ENCODE measurements at places on chromosomes 1 and 21.

GRCh38 chr1:115142616-115143015 lies 53.3 kb upstream of the TSPAN2 start:
- no peak for DNase-seq

DNA sequence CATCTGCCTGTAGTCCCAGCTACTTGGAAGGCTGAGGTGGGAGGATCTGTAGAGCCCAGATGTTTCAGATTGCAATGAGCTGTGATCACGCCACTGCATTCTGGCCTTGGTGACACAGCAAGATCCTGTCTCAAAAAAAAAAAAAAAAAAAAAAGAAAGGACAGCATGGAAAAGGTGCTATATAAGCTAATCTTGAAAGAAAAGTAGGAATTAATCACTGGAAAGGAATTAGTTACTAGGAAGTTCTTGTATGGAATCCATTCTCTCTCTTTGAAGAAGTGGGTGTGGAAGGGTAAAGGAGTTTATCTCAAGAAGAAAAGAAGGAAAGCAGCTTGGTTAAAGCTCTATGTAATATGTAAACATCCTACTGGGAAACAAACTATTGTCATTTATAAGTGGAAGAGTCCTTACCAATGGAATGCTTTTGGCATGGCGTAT lies 339.2 kb downstream of the DPYD start:
- no peak for DNase-seq

GRCh38 chr1:245807306-245807705 lies 652.5 kb downstream of the KIF26B start:
- no peak for DNase-seq

DNA sequence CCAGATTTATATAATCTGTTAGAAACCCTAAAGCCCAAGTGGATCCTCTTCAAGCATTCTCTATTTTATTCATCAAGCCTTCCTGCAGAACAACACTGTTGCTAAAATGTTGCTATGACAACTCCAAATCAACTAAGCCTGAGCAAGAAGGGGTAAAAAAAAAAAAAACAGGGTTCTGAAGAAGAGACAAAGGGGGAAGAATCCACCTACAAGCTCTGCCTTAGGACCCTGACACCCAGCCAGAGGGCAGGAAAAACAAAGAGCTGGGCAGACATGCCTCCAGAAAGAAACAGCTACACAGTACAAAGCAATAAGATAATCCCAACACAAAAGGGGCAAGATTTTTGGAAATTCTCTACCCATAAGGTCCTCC lies 1.3 kb downstream of the USF1 start:
- no peak for DNase-seq

DNA sequence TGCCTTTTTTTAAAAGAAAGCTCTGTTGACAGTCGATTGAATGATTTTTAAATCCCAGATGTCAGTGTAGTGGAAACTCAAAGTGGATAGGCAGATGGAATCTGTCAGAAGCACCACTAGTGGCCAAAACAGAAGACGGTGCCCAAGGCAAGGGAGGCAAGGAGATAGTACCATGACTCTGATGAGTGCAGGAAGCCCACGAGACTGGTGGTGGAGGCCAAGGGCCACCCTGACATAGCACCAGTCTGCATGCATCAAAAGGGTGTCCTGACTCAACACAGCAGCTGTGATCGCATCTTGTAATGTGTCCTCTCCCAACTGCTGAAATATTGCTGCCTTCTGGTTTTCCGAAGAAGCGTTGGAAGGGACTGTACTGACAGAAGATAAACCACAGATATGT lies 124.1 kb upstream of the PAPPA2 start:
- DNase-seq: no peak

GRCh38 chr1:154751690-154752089 lies 118.4 kb downstream of the KCNN3 start:
- no peak for DNase-seq

DNA sequence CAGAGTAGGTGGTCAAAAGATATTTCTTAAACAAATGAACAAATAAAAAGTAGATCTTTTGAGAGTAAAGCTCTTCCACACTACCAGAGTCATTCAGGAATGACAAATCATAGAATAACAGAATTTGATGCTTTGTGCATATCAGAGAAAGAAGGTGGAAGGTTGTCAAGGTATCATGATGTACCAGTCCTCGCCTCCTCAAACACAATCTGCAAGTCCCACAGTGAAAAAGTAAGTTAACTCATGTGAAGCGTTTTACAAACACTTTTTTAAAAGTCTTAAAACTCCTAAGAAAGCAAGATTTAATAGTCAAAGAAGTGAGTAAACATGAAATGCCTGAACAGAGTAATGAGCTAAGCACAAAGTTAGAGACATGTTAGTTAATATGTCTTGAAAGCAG lies 2.5 kb upstream of the RGS4 start:
- DNase-seq: no peak

GRCh38 chr1:117821774-117822482 lies 107.5 kb downstream of the GDAP2 start:
- no peak for DNase-seq

DNA sequence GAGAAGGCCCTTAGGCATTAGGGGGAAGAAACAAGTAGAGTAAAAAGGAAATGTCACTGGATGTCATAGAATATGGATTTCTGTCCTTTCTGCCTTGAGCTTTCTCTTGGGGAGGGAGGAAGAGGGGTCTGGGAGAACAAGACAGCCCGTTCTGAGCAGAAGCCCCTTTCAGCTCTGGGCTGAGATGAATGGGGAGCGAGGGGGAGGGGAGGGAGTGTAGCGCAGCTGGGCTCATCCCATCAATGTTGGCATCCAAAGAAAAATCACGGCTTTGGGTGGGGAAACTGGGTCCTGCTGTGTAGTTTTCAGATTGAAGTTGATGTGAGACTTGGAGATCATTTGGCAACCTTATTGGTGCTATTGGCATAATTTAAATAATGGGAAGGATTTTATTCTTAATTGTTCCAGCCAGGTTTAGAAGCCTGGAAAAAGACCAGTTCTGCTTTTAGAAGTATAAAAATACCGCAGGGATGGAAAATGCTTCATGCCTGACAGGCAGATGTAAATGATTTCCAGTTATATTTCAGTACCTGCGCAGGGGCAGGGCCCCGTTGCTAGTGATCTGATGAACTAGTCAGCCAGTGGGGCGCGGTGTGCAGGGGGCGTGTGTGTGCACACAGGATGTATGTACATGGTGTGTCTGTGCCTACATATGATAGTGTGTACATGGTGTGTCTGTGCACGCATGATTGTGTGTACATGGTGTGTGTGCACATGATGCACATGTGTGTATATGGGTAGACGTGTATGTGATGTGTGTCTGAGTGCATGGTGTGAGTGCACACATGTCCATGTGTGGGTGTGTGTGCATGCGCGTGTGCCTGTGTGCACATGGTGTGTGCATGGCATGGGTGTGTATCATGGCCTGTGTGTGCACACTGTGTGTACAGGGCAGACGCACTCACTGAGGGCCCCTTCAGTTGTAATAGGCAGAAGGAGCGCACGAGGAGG lies 36.0 kb downstream of the ABCG1 start:
- DNase-seq: no peak

GRCh38 chr21:28959367-28960099 lies 33.1 kb downstream of the LTN1 start:
- no peak for DNase-seq

DNA sequence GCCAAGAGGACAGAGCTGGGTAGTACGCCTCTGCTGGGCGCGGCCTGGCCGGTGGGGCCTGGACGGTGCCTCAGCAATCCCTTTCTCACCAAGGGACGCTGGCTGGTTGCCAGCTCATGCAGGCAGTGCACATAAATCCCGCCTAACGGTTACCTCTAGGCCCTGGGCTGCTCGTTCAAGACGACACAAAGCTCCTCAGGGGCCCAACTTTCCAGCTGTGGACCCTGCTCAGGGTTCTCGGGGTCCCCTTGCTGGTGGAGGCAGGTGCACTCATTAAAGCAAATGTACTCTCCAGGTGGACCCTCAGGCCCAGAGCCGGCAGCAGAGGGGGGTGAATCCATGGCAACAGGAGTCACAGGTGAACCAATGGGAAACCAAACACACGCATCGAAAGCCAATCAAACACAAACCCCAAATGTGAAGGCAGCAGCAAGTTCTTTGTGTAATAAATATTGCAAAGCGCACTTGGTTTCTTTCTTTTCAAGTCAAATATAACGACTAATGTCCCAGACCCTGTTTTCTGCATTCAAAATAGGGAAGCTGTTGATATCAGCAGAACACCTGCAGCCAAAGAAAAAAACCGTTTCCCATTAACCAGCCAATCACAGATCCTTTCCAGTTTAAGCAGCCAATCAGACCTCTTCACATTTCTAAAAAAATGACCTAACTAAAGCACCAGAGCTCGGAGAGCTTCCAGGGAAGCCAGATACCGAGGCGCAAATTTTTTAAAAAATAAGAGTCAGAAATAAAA lies 26.1 kb upstream of the CLSTN1 start:
- DNase-seq: no peak

- no peak for DNase-seq
These were observed 36.8 kb upstream of the RUNX3 start for GRCh38 chr1:24966724-24967346.

DNA sequence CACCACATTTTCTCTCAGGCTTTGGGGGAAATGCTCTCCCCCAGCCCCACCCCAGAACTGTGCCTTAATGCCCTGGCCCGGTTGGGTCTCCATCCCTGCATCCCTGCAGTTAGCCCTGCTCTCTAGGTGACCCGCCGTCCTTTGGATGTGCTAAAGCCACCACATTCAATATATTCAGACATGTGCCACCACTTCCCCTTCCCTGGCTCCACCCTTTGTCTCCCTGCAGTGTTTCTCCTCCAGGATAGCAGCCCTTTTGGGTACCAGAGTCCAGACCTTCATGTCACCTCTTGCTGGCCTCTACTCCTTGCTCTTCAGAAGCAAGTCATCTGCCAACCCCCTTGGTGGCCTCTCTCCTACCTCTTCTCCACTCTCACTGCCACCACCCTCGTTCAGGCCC lies 41.8 kb downstream of the RUNX1 start:
- DNase-seq: no peak

- DNase-seq: no peak
These were observed 72.7 kb downstream of the TRABD2B start for GRCh38 chr1:47924270-47925048.

- DNase-seq: no peak
These were observed 572.1 kb downstream of the DPYD start for GRCh38 chr1:97348599-97349265.

DNA sequence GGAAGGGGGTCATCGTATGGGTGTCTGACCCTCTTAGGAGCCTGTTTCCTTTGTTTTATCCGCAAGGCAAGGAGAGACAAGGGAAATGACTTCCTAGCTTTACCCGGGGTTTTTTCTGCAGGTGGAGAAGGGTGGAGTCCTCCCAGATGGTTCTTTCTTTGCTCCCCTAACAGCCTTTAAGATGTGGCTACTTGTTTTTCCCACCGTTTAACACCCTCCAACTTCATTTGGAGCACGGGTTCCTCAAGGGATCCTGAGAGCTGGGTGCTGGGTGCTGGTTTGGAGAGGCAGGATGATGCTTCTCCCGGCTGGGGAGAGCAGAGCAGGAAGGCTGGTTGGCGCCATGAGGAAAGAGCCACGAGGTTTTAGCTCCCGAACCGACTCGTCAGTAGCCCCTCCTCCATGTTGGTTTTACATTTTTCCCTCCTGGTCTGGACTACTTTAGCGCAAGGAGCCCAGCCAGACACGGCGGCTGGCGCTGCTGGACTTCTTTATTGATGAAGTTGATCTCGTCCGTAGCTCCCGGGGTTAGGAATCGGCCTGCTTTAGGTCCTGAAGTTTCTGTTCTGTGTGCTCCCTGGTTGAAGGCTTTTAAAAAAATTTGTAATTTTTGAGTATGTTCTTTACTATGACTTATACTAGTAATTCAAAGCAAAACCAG lies 1.4 kb downstream of the UCK2 start:
- DNase-seq: peak; percentile 40

- DNase-seq: no peak
These were observed 221.4 kb downstream of the BACH1 start for GRCh38 chr21:29520171-29520570.

- DNase-seq: no peak
These were observed 689.5 kb upstream of the NCAM2 start for GRCh38 chr21:20308586-20309315.

DNA sequence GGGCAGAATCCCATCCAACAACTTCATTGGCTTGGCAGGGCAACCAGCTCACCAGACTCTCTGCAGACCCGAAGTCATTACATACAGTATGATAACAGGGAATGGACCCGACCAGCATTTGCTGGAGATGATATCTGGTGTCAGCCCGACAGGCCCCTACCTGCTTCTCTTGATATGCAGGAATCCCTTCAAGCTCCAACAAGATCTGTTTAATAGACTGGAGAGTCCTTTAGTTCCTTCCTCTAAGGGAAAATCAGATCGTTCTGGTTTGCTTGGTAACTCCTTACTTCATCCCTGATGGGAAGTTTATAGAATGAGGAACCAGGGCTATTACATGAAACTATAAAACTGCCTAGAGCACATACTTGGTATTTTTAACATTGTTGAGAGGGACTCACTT lies 61.2 kb downstream of the EDARADD start:
- peak; percentile 41 for DNase-seq

- no peak for DNase-seq
These were observed 315.7 kb downstream of the TPR start for GRCh38 chr1:186059311-186059710.

DNA sequence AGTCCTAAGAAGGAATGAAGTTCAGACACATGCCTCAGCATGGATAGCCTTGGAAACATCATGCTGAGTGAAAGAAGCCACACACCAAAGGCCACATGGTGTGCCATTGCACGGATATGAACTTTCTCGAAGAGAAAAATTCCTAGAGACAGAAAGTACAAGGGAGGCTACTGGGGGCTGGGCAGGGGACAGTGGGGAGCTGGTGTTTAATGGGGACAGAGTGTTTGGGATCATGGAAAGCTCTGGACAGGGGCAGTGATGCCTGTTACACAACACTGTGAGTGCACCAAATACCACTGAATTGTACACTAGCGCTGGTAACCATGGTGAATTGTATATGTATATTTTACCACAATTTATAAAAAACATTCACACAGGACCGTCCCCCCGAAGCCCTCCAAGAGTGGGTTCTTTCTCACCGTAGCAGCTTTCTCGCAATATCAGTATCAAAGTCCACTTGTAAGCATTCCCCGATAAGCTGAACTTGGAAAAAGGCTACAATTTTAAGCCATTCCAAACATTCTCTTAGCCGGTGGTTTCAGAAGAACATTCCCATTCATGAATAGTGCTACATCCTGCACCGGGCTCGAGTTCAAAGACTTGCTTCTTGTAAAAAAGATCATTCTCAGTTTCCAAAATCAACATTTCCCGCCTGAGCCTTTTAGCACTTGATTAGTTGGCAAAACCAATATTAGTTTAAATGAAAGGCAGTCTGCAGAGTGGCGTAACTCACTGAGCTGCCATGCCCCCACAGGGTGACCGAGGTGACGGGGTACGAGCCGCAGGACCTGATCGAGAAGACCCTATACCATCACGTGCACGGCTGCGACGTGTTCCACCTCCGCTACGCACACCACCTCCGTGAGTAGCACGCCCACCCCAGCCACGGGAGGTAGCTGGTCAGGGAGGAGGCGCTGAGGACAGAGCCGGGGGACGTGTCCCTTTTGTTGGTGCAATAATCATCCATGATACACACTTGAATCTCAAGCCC lies 31.7 kb downstream of the SIM2 start:
- no peak for DNase-seq

DNA sequence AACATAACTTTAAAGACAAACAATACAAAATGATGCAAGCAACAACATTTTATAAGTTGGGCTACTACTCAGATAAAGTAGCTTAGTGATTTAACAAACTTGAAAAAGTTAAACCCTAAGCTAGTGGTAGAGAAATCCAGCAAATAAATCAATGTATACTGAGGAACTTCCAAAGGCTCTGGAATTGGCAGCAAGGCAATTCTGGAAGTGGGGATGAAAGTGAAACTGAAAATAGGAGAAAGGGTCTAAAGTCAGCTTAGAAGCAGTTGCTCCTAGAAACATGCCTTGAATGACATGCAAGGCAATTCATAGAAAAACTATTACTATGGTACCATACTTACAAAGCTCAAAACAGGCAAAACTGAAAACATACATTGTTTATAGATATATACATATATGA lies 90.0 kb upstream of the CAMK1G start:
- DNase-seq: no peak

Measured in urinary bladder (tissue), 4 donors.